ENCODE measurements at places on chromosomes 1 and 21. TPM values are rescaled to one million over a fixed set of nuclear protein-coding genes. Genes with fewer than 3 reads are reported as not detected.

GRCh38 chr1:78267513-78268218 is 221.9 kb downstream of the GIPC2 start:
- H3K4me1 ChIP-seq, result no peaks in the 10 kb centered on the region
- H3K27me3 ChIP-seq, result no peaks in the 10 kb centered on the region
- no peak overlapping the region for H3K4me3 ChIP-seq
- no peak overlapping the region for H3K27ac ChIP-seq
- no peaks in the 10 kb centered on the region for H3K36me3 ChIP-seq

- H3K27ac ChIP-seq, result no peak overlapping the region
- DNase-seq, result no peak
- no peak overlapping the region for H3K4me3 ChIP-seq
- no peaks in the 10 kb centered on the region for H3K36me3 ChIP-seq
- H3K27me3 ChIP-seq, result no peaks in the 10 kb centered on the region
Observed at GRCh38 chr1:172105230-172105629, 263.9 kb downstream of the DNM3 start.

The RGS1 gene
- polyA plus RNA-seq, result 3.6 TPM

GRCh38 chr1:229204921-229205777 is 65.8 kb upstream of the RAB4A start:
- peak; percentile 81 for DNase-seq
- H3K27me3 ChIP-seq, result no peaks in the 10 kb centered on the region
- no peaks in the 10 kb centered on the region for H3K36me3 ChIP-seq
- H3K4me1 ChIP-seq, result no peaks in the 10 kb centered on the region
- H3K27ac ChIP-seq, result no peak overlapping the region

The ARMH1 gene
- 0.75 TPM for polyA plus RNA-seq

- H3K4me3 ChIP-seq, result no peak overlapping the region
- no peaks in the 10 kb centered on the region for H3K36me3 ChIP-seq
- H3K4me1 ChIP-seq, result no peaks in the 10 kb centered on the region
- peaks cover 7% of the 10 kb centered on the region for H3K27me3 ChIP-seq
Observed at GRCh38 chr1:202154766-202155477, 5.5 kb downstream of the PTPN7 start.

The PLA2G2A gene
- 0.61 TPM for polyA plus RNA-seq

The TNNI3K gene
- 0.27 TPM for polyA plus RNA-seq

The PLEKHA6 gene
- 4.3 TPM for polyA plus RNA-seq

GRCh38 chr1:74395571-74395970 is 116.8 kb downstream of the LRRC53 start:
- no peak overlapping the region for H3K27ac ChIP-seq
- peak; percentile 27 for DNase-seq
- no peaks in the 10 kb centered on the region for H3K36me3 ChIP-seq
- H3K4me1 ChIP-seq, result no peaks in the 10 kb centered on the region

The LRRC53 gene
- not detected for polyA plus RNA-seq

The ZNF648 gene
- not detected for polyA plus RNA-seq

- no peak overlapping the region for H3K27ac ChIP-seq
- no peaks in the 10 kb centered on the region for H3K36me3 ChIP-seq
- no peak for DNase-seq
Observed at GRCh38 chr1:55302972-55303371, 87.8 kb upstream of the USP24 start.

The KRTAP12-2 gene
- polyA plus RNA-seq, result not detected

The OR2T35 gene
- not detected for polyA plus RNA-seq

GRCh38 chr1:11602424-11602823 is 51.8 kb downstream of the FBXO2 start:
- DNase-seq, result no peak
- H3K36me3 ChIP-seq, result no peaks in the 10 kb centered on the region
- H3K27me3 ChIP-seq, result no peaks in the 10 kb centered on the region
- no peak overlapping the region for H3K27ac ChIP-seq
- H3K4me3 ChIP-seq, result no peak overlapping the region

- no peak overlapping the region for H3K27ac ChIP-seq
- DNase-seq, result peak; percentile 49
- H3K36me3 ChIP-seq, result no peaks in the 10 kb centered on the region
- H3K4me3 ChIP-seq, result no peak overlapping the region
Observed at GRCh38 chr1:247386687-247387086, 29.3 kb upstream of the NLRP3 start.

DNA sequence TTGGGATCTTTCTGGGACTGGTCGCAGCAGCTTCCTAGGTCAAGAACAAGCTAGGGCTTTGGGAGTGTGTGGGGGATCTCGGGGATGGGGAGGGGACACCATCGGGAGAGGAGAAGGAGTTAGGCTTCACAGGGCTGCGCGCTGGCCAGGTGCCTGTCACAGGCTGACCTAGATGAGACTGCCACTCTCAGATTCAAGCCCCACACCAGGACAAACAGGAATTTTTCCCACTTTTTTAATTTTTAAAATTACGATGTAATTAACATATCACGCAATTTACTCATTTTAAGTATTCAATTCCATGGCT is 180.6 kb downstream of the CAMTA1 start:
- H3K27ac ChIP-seq, result no peak overlapping the region
- H3K36me3 ChIP-seq, result no peaks in the 10 kb centered on the region
- no peaks in the 10 kb centered on the region for H3K27me3 ChIP-seq
- DNase-seq, result no peak
- H3K4me3 ChIP-seq, result no peak overlapping the region
- no peaks in the 10 kb centered on the region for H3K4me1 ChIP-seq

GRCh38 chr1:181369416-181369815 is 113.9 kb upstream of the CACNA1E start:
- DNase-seq, result no peak
- no peaks in the 10 kb centered on the region for H3K27me3 ChIP-seq
- H3K4me1 ChIP-seq, result no peaks in the 10 kb centered on the region
- no peak overlapping the region for H3K27ac ChIP-seq
- H3K36me3 ChIP-seq, result no peaks in the 10 kb centered on the region

- H3K36me3 ChIP-seq, result no peaks in the 10 kb centered on the region
- H3K4me1 ChIP-seq, result no peaks in the 10 kb centered on the region
- DNase-seq, result no peak
Observed at GRCh38 chr1:235023711-235024439, 104.8 kb downstream of the TOMM20 start.

The RGS8 gene
- not detected for polyA plus RNA-seq

The MAP3K21 gene
- 0.07 TPM for polyA plus RNA-seq

GRCh38 chr1:38789498-38790169 is 69.9 kb downstream of the RRAGC start:
- no peak overlapping the region for H3K4me3 ChIP-seq
- no peaks in the 10 kb centered on the region for H3K4me1 ChIP-seq
- no peak for DNase-seq
- no peak overlapping the region for H3K27ac ChIP-seq

The HMCN1 gene
- 5.6 TPM for polyA plus RNA-seq

The UBE2U gene
- not detected for polyA plus RNA-seq

DNA sequence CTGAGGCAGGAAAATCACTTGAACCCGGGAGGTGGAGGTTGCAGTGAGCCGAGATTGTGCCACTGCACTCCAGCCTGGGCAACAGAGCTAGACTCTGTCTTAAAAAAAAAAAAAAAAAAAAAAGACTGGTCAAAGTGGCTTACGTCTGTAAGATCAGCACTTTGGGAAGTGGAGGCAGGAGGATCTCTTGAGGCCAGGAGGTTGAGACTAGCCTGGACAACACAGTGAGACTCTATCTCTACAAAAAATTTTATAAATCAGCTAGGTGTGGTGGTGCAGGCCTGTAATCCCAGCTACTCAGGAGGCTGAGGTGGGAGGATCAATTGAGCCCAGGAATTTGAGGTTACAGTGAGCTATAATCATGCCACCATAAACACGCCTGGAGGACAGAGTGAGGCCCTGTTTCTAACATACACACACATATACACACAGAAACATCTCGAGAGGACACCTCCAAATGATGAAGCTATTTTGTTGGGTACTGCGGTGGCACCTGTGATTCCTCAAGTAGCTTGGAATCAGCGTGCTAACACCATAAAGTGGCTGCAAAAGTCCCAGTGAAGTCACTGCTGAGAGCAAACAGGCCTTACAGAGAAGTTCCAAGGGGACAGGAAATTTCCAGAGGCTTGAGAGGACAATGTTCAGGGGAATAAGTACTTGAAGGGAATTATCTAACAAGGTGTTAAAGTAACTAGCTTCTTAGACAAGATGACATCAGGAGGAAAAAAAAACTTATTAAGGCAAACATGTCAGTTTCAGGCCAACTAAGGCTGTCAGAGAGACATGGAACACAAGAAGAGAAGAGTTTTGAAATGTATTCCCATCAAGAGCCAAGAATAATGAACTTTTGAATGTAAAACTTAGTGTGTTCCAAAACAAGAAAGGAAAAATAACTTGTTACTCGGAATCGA is 1.3 kb downstream of the NADK start:
- no peaks in the 10 kb centered on the region for H3K36me3 ChIP-seq
- H3K4me3 ChIP-seq, result peak overlapping the region; percentile 79
- peaks cover 8% of the 10 kb centered on the region for H3K4me1 ChIP-seq
- no peak for DNase-seq
- H3K27ac ChIP-seq, result no peak overlapping the region
- no peaks in the 10 kb centered on the region for H3K27me3 ChIP-seq

DNA sequence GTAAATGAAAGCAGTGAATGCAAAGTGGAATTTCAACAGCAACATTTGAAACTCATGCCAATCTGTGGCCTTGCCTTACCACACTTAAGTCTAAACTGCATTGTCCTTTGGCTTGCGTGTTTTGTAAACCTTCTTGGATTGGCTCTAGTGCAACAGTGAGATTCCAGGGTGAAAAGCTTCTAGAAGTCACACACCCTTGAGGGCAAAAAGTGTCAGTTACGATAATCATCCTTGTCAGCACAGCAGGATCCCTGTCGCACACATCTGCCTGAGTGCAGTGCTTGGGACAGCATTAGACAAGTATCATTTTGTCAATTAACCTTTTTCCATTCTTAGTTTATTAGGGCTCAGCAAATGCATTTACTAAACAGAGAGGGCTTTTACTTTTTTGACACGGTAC is 243.4 kb upstream of the PTBP2 start:
- H3K36me3 ChIP-seq, result no peaks in the 10 kb centered on the region
- no peak overlapping the region for H3K27ac ChIP-seq
- H3K4me3 ChIP-seq, result no peak overlapping the region
- no peak for DNase-seq

GRCh38 chr21:43986544-43987451 is 25.3 kb upstream of the TRAPPC10 start:
- H3K4me1 ChIP-seq, result no peaks in the 10 kb centered on the region
- H3K27ac ChIP-seq, result no peak overlapping the region
- no peak for DNase-seq
- no peaks in the 10 kb centered on the region for H3K36me3 ChIP-seq

GRCh38 chr21:42358261-42358660 is 7.5 kb upstream of the TFF2 start:
- H3K4me1 ChIP-seq, result no peaks in the 10 kb centered on the region
- no peak overlapping the region for H3K27ac ChIP-seq
- H3K4me3 ChIP-seq, result no peak overlapping the region
- no peak for DNase-seq
- H3K27me3 ChIP-seq, result no peaks in the 10 kb centered on the region

The TSSK3 gene
- polyA plus RNA-seq, result 0.35 TPM

- no peak overlapping the region for H3K4me3 ChIP-seq
- no peak for DNase-seq
- H3K27me3 ChIP-seq, result no peaks in the 10 kb centered on the region
- H3K27ac ChIP-seq, result no peak overlapping the region
- no peaks in the 10 kb centered on the region for H3K4me1 ChIP-seq
Observed at GRCh38 chr1:245336149-245336983, 181.6 kb downstream of the KIF26B start.

The NPPB gene
- polyA plus RNA-seq, result not detected

- no peak overlapping the region for H3K27ac ChIP-seq
- no peak overlapping the region for H3K4me3 ChIP-seq
- peaks cover 2% of the 10 kb centered on the region for H3K27me3 ChIP-seq
Observed at GRCh38 chr1:204503122-204503912, 8.7 kb upstream of the PIK3C2B start.

- peak; percentile 95 for DNase-seq
- H3K27me3 ChIP-seq, result no peaks in the 10 kb centered on the region
- no peak overlapping the region for H3K4me3 ChIP-seq
- H3K27ac ChIP-seq, result peak overlapping the region; percentile 33
- H3K4me1 ChIP-seq, result peaks cover 16% of the 10 kb centered on the region
Observed at GRCh38 chr1:186188004-186188539, 187.0 kb downstream of the TPR start.

- DNase-seq, result peak; percentile 47
- H3K4me1 ChIP-seq, result no peaks in the 10 kb centered on the region
- H3K4me3 ChIP-seq, result no peak overlapping the region
- no peak overlapping the region for H3K27ac ChIP-seq
- H3K27me3 ChIP-seq, result no peaks in the 10 kb centered on the region
Observed at GRCh38 chr1:204941421-204942338, 71.0 kb downstream of the NFASC start.

The DAB1 gene
- polyA plus RNA-seq, result 1.0 TPM

The KLHDC9 gene
- polyA plus RNA-seq, result 1.5 TPM

All from fibroblast of lung (primary cell).